Left cardiac atrium (tissue), 4 donors: ENCODE measurements at places on chromosomes 13 and 19. TPM values are rescaled to one million over a fixed set of nuclear protein-coding genes. Genes with fewer than 3 reads are reported as not detected.

- DNase-seq, result no peak
These were observed 26.4 kb upstream of the ZNF507 start for GRCh38 chr19:32318884-32319520.

GRCh38 chr13:38624822-38625221, 62.1 kb upstream of the FREM2 start:
- DNase-seq, result no peak

- peak; percentile 62 for DNase-seq
These were observed 10.3 kb downstream of the SH3GL1 start for GRCh38 chr19:4390017-4390566.

DNA sequence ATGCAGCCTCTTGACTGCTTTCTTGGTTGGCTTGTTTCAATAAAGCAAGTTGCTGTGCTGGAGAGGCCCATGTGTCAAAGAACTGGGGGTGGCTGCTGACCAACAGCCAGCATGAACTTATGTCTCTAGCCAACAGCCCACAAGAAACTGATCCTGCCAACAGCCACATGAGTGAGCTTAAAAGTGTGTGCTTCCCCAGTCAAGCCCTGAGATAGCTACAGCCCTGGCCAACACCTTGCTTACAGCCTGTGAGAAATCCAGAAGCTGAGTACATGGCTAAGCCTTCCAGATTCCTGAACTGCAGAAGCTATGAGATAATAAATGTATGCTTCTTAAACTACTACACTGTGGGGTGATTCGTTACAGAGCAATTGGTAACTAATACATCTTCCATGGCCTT, 38.9 kb upstream of the IPO5 start:
- no peak for DNase-seq

- DNase-seq, result no peak
These were observed 379 bp downstream of the LRP3 start for GRCh38 chr19:33194532-33194885.

DNA sequence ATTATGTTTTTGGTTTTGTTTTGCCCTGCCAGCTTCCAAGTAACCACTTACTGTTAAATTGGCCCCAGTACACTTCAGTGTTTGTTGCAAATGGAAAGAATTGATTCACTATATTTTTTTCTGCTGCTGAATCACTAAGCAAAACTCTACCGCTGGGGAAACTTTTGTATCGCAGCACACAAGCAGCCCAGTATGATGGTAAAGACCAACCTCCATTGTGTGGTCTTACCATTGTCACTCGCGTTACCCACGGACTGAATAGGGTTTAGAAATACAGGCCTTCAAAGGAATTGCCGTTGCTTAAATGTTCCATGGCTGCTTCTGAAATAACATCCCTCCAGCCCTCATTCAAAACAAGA, 7.9 kb downstream of the SPATA13 start:
- no peak for DNase-seq

Gene DNMT1
- 34.9 TPM for total RNA-seq
